ENCODE measurements at places on chromosomes 1 and 21. TPM values are rescaled to one million over a fixed set of nuclear protein-coding genes. Genes with fewer than 3 reads are reported as not detected.
A peak's percentile ranks its signal among the peaks of the same experiment; 100 is the strongest.

UBE2U gene
- not detected for total RNA-seq

KIF26B gene
- total RNA-seq, result 1.2 TPM

MYOM3 gene
- total RNA-seq, result 0.15 TPM

FNDC5 gene
- total RNA-seq, result 0.65 TPM

SEC16B gene
- 1.9 TPM for total RNA-seq

IGSF5 gene
- not detected for total RNA-seq

SPATA46 gene
- total RNA-seq, result not detected

SPTA1 gene
- total RNA-seq, result 0.50 TPM

SYCP1 gene
- total RNA-seq, result not detected

NHLH1 gene
- 0.15 TPM for total RNA-seq

EDARADD gene
- 0.89 TPM for total RNA-seq

SH2D2A gene
- 3.5 TPM for total RNA-seq

OVAAL gene
- total RNA-seq, result not detected

DNA sequence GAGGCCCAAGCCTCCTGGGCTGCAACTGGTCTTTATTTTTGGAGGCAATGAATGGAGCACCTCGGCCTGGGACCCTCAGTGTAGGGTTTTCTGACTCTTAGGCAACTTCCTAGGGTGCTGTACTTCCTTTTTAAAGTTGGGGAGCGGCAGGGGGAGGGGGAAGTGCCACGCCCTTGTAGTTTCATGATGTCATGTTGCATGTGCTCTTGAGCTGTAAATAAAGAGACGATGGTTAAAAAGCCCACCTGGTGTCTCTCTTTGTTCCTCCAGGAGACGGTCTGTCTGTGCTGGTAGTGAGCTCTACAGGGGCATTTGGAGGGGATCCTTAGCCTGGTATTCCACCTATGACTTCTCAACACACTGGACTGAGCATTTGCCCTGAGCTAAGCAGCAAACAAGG, 10.3 kb upstream of the AGTRAP start:
- DNase-seq, result no peak

DNA sequence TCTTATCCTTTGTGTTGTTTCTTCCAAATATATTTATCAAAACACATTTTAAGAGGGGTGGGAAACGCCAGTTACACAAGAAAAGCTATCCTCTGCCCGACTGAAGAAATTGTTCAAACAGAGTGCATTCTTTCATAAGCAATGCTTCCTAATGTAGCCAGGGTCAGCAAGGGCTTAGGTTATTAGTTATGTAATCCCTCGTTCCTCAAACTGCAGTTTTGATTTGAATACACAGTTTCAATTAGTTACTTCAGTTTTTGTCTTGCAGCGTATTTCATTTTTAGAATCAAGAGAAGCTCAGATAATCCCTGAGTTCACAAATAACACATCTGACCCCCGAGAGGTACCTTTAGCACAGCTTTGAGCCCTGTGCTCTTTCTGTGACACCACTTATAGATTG, 141.7 kb upstream of the NRIP1 start:
- no peak for DNase-seq

DNA sequence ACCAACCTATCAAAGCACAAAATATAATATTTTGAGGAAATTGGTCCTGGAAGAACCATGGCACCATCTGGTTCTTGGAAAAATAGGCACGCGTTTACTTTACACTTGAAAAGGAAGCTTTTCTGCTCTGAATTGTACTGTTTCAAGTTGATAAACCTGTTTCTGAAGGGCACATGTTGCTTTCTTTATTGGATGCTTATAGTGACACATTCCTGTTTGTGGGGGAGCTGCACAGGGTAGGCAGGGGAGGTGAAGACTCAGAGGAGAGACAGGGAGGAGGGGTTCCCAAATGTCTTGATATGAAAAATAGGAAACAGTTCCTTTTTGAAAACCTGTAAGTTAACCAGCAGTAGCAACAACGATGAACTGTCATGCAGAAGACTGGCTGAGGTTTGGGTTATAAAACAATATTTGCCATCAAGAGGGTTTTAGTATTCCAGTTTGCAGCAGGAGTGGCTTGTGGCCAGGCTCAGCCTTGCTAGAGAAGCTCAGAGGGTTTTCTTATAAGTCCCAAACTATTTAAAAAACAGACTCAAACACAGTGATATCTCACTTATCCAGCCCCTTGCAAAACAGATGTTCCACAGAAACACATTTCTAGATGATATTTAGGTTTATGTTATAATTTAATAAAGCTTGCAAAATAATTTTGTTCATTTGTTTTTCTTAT, 127.0 kb upstream of the MROH9 start:
- DNase-seq, result no peak

- DNase-seq, result no peak
Measured at GRCh38 chr1:16138772-16139221, 17.1 kb downstream of the EPHA2 start.

GRCh38 chr1:185566995-185567394, 167.2 kb upstream of the HMCN1 start:
- DNase-seq, result no peak

DNA sequence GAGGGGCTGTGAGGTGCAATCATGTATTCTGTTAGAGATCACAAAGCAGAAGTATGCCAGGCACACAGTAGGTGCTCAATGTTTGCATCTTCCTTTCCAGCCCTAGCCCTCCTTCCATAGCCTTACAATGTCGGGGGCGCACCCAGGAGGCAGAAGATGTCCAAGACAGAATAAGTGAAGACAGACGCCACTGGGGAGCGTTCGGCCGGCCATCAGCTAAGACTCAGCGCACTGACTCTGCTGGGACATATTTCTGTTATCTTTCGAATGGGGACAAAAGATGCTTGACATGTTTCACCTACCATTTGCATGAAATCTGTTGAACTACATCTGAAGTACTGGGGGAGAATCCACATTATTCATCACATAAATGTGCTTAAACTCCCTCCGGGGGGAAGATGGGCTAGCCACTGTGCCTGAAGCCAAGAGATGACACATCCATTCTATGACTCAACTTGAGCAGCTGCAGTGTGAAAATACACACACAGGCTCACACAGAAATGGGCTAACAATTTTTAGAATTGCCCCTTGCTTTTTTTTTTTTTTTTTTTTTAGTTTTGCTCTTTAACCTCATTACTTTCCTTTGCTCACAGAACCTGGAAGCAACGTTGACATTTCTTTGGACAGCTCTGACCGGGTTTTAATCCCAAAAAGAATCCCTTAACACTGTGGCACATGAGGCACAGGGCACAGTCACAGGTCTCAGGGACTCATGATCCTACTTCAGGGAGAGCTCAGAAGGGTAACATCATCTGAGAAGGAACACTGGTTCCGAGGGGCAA, 7.9 kb downstream of the TIAM1 start:
- no peak for DNase-seq

GRCh38 chr21:27725916-27726315, 759.0 kb upstream of the ADAMTS5 start:
- no peak for DNase-seq

DNA sequence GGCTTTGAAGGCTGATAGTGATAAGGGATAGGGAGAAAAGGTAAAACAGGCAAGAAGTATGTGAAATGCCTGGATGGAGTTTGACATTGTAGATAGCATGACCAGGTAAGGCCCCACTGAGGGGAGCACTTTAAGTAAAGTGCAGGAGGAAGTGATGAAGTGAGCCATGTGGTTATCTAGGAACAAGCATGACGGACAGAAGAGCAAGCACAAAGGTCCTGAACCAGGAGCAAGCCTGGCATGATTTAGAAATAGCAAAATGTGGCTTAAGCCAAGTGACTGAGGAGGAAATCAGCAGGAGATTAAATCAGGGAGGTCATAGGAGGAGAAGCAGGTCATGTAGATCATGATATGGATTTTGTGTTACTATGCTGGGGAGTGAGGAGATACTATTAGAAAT, 129.2 kb downstream of the GLUL start:
- no peak for DNase-seq

GRCh38 chr1:212368073-212368484, 46.6 kb downstream of the PACC1 start:
- DNase-seq, result no peak

DNA sequence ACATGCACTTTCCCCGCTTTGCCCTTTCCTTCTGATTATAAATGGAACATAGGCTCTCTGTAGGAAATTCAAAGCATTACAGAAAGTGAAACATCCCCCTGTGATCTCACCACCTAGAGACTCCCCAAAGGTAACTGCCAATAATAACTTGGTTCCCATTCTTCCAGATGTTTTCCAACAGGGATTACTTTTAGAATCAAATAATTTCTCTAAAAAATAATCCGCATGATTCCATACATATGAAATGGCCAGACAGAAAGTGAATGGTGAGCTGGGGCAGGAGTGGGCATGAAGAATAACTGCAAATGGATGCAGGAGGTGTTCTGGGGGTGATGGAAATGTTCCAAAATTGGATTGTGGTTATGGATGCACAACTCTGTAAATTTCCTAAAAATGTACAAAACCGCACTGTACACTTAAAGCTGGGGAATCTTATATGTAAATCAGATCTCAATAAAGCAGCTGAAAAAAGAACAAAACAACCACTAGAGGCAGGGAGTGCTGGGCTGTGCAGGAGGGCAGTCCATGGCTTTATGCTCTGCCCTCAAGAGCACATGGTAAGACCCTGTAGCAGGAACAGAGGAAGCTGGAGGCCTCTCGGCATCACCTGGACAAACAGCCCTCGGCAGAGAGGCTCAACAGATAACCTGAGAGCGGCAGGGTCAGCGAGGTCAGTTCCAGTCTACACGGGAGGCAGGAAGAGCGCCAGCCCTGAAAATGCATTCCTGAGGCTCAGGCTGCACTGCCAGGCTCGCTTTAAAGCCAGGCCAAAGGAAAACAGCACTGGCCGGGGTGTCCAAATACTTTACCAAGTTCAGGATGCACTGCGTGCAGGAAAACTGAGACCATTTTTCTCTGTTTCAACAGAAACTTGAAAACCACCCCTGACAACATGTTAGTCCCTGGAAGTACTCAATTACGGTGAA, 39.7 kb downstream of the CAPZB start:
- peak; percentile 63 for DNase-seq

DNA sequence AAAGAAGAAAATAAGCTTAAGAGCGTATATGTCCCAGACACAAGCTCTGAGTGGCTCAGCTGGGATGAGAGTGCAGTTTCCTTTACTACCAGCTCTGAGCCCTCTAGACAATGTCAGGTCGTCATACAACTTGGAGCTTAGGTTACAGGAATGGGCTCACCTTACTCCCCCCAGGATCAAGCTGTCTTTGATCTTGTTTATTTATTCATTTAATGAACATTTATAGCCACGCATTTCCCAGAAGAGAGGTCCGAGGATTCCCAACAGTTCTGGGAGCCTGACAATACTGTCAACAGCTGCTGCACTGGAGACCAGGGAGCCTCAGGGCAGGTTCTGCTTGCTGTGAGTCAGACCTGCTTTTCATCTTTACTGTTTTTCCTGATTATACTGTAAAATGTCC, 378.9 kb downstream of the PLPP3 start:
- DNase-seq, result no peak

DNA sequence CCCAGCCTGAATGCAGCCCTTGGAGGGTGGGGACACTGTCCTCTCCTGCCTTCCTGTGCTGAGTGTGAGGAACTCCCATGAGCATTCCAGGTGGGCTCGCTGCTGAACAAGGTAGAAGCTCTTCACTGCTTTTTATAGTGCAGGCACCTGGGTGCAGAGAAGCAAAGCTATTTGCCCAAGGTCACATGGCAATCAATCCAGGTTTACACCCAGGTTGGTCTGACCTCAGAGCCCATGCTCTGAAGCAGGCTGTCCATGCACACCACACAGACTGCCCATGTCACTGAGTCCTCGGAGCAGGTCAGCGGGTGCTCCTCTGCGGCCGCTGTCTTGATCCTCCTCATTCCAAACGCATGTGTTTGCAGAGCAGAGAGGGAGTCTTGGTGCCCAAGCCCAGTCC, 323.4 kb upstream of the VAMP3 start:
- no peak for DNase-seq

DNA sequence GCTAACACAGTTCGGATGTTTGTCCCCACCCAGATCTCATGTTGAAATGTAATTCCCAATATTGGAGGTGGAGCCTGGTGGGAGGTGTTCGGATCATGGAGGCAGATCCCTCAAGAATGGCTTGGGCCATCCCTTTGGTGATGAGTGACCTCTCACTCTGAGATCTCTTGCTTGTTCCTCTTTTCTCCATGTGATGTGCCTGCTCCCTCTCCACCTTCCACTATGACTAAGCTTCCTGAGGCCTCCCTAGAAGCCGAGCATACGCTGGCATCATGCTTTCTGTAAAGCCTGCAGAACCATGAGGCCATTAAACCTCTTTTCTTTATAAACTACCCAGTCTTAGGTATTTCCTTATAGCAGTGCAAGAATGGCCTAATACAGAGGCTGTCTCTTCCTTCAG, 8.1 kb upstream of the PLA2G5 start:
- no peak for DNase-seq

- DNase-seq, result peak; percentile 30
Measured at GRCh38 chr21:42556960-42557359, 43.3 kb downstream of the SLC37A1 start.

- DNase-seq, result no peak
Measured at GRCh38 chr1:32969566-32969965, 5.0 kb upstream of the RNF19B start.

DNA sequence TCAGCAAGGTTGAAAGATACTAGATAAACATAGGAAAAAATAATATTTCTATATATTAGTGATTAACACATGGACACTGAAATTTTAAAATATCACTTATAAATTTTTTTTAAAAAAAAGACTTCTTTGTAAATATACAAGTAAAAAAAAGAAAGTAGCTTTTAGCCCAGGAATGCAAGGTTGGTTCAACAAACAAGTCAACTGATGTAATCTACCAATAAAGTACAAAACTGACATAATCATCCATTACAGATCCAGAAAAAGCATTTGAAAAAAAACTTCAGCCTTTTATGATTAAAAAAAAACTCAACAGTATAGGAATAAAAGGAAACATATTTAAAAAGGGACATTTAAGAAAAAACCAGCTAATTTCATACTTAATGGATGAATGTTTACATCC, 48.4 kb downstream of the TRMT1L start:
- DNase-seq, result no peak

GRCh38 chr21:37459575-37459974, 93.0 kb downstream of the DYRK1A start:
- DNase-seq, result no peak

DNA sequence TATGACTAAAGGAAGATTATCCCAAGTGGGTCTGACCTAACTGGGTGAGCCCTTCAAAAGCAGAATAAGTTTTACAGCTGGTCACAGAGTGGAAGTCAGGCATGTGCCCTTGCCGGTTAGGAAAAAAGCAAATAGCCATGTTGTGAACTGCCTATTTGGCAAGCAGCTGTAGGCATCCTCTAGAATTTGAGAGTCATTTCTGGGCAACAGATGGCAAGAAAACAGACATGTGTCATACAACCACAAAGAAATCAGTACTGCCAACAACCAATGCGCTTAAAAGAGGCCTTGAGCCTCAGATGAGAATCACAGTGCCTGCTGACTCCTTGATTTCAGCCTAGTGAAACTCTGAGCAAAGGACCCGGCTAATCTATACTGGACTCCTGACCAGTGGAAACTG, 26.8 kb downstream of the LRRC53 start:
- DNase-seq, result no peak

GRCh38 chr1:171127099-171127498, 36.4 kb downstream of the FMO3 start:
- DNase-seq, result no peak

GRCh38 chr1:206451134-206451686, 19.1 kb upstream of the IKBKE start:
- no peak for DNase-seq

GRCh38 chr21:38249256-38249655, 7.5 kb upstream of the KCNJ15 start:
- no peak for DNase-seq

- peak; percentile 24 for DNase-seq
Measured at GRCh38 chr21:43994085-43994484, 18.0 kb upstream of the TRAPPC10 start.
